Activated naive CD8-positive, alpha-beta T cell treated with anti-CD3 and anti-CD28 coated beads for 36 hours (primary cell): ENCODE measurements at places on chromosomes 5 and 9. TPM values are rescaled to one million over a fixed set of nuclear protein-coding genes. Genes with fewer than 3 reads are reported as not detected.
A peak's percentile ranks its signal among the peaks of the same experiment; 100 is the strongest.

The SCGB3A1 gene
- 1.1 TPM for total RNA-seq

The IFNK gene
- not detected for total RNA-seq

The PCDHGA12 gene
- not detected for total RNA-seq

The C7 gene
- total RNA-seq: not detected

The ANGPTL2 gene
- not detected for total RNA-seq

The LCN9 gene
- not detected for total RNA-seq

The WWC1 gene
- 1.5 TPM for total RNA-seq

GRCh38 chr9:78235256-78235761 lies 566 bp upstream of the CEP78 start:
- peak overlapping the region; percentile 91 for H3K27ac ChIP-seq
- no peak for DNase-seq
- no peaks in the 10 kb centered on the region for H3K27me3 ChIP-seq
- peak overlapping the region; percentile 94 for H3K4me3 ChIP-seq
- peaks cover 23% of the 10 kb centered on the region for H3K4me1 ChIP-seq

GRCh38 chr5:159899067-159900049 lies 16.9 kb upstream of the ADRA1B start:
- H3K27me3 ChIP-seq: peaks cover 46% of the 10 kb centered on the region
- H3K4me3 ChIP-seq: no peak overlapping the region
- H3K36me3 ChIP-seq: no peaks in the 10 kb centered on the region
- DNase-seq: no peak

DNA sequence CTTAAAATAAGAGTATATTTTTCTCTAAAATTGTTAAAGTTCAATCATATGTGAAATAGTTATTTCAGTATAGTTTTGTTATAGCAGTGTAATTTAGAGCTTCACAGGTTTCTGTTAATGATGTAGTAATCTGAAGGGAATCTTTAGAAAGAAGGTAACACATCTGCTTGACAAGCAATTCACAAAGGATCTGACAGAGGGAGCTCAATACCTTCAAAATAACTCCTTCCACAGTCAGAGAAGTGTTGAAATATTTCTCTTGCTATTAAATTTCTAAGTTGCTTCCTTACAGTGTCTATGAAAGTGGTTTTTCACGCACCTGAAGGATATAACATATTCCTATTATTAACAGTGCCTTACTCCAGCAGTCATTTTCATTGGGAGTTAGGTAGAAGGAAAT lies 44.9 kb downstream of the SLC25A51 start:
- no peaks in the 10 kb centered on the region for H3K27me3 ChIP-seq
- H3K4me1 ChIP-seq: no peaks in the 10 kb centered on the region
- peaks cover 9% of the 10 kb centered on the region for H3K36me3 ChIP-seq
- no peak overlapping the region for H3K27ac ChIP-seq

GRCh38 chr5:143051244-143052058 lies 281.3 kb downstream of the ARHGAP26 start:
- peaks cover 70% of the 10 kb centered on the region for H3K4me1 ChIP-seq
- H3K27me3 ChIP-seq: no peaks in the 10 kb centered on the region
- peaks cover 41% of the 10 kb centered on the region for H3K36me3 ChIP-seq
- peak overlapping the region; percentile 13 for H3K27ac ChIP-seq
- DNase-seq: no peak

DNA sequence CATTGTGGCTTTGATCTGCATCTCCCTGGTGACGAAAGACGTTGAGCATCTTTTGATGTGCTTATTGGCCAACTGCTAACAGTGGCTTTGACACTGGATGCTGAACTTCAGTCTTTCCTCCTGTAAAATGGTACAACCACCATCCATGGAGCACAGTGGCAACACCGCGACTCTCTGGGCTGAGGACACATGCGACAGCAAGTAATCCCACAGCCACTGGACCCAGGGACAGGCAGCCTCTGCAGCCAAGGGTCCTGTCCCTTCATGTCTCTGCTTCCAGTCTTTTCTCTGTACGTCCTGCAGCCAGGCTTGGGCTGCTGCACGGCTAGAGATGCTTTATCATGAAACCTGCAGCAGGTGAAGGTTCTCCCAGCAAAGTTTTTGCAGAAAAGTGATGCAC lies 83.5 kb downstream of the DAP start:
- H3K27me3 ChIP-seq: no peaks in the 10 kb centered on the region
- H3K4me1 ChIP-seq: no peaks in the 10 kb centered on the region
- no peak overlapping the region for H3K4me3 ChIP-seq

DNA sequence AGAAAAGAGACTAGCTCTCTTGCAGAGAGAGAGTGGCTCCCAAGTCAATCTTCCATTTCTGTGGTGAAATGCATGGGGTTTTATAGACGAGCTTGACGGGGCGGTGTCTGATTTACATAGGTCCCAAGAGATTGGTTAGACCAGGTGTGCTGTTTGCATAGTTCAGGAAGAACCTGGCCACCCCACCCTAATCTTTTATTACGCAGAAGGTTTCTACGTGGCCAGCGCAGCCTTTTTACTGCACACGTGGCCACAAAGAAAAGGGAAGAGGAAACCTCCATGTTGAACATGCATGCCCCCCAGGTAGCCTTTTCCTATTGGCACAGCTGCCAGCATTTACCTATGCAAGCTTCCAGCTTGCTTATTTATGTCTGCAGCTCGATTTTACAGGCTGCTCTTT lies 92.1 kb downstream of the CAVIN4 start:
- DNase-seq: no peak
- H3K36me3 ChIP-seq: no peaks in the 10 kb centered on the region
- no peak overlapping the region for H3K4me3 ChIP-seq
- peaks cover 23% of the 10 kb centered on the region for H3K27me3 ChIP-seq
- H3K27ac ChIP-seq: peak overlapping the region; percentile 5

- peaks cover 31% of the 10 kb centered on the region for H3K4me1 ChIP-seq
- H3K27ac ChIP-seq: peak overlapping the region; percentile 83
- peaks cover 33% of the 10 kb centered on the region for H3K36me3 ChIP-seq
- H3K27me3 ChIP-seq: no peaks in the 10 kb centered on the region
- no peak overlapping the region for H3K4me3 ChIP-seq
- DNase-seq: no peak
Measured at GRCh38 chr5:133957080-133957479, 11.3 kb downstream of the C5orf15 start.

GRCh38 chr5:137890845-137891244 lies 1.6 kb downstream of the PKD2L2 start:
- H3K4me1 ChIP-seq: peaks cover 17% of the 10 kb centered on the region
- no peak for DNase-seq
- no peak overlapping the region for H3K27ac ChIP-seq
- H3K36me3 ChIP-seq: peaks cover 4% of the 10 kb centered on the region
- no peak overlapping the region for H3K4me3 ChIP-seq

DNA sequence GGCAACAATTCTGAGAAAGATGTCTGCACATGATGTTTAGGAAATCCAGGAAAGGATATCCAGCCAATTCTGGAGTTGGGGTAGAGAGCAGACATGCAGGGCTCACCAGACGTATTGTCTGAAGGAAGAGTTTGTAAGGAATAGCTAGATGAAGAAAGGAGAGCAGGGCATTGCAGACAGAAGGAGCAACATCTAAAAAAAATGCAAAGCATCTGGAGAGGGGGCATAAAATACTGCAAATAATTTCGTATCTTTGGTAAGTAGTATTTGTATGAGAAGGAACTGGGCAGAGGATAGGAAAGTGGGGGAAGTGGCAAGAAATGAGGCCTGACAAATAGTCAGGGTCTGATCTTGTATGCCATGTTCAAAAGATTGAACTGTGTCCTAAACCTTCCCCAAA lies 74.8 kb downstream of the MACIR start:
- no peak for DNase-seq
- H3K36me3 ChIP-seq: no peaks in the 10 kb centered on the region
- H3K27me3 ChIP-seq: peaks cover 7% of the 10 kb centered on the region
- no peak overlapping the region for H3K27ac ChIP-seq
- H3K4me3 ChIP-seq: no peak overlapping the region
- no peaks in the 10 kb centered on the region for H3K4me1 ChIP-seq

DNA sequence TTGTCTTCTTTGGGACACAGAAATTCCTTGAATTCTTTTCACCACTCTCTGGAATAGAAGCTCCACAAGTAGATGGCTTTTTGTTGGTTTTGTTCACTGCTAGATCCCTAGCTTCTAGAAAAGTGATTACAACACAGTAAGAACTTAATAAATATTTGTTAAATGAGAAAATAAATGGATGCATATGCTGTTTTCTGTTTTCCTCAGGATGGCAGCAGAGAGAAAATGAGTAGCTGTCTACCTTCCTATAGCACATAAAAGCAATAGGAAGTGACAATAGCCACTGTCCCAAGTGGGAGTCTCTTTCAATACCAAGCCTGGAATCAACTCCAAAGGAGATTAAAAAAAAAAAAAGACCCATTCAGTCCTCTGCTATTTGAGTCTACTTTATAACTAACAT lies 100.6 kb upstream of the NREP start:
- peaks cover 5% of the 10 kb centered on the region for H3K27me3 ChIP-seq
- no peak for DNase-seq
- H3K4me3 ChIP-seq: no peak overlapping the region
- no peak overlapping the region for H3K27ac ChIP-seq

GRCh38 chr5:125409234-125409860 lies 662.9 kb upstream of the ZNF608 start:
- no peaks in the 10 kb centered on the region for H3K36me3 ChIP-seq
- H3K27me3 ChIP-seq: no peaks in the 10 kb centered on the region
- no peak for DNase-seq
- no peak overlapping the region for H3K27ac ChIP-seq

- no peaks in the 10 kb centered on the region for H3K36me3 ChIP-seq
- no peak overlapping the region for H3K27ac ChIP-seq
- H3K4me1 ChIP-seq: no peaks in the 10 kb centered on the region
- H3K4me3 ChIP-seq: no peak overlapping the region
- H3K27me3 ChIP-seq: no peaks in the 10 kb centered on the region
Measured at GRCh38 chr5:174271316-174271715, 225.8 kb downstream of the NSG2 start.

DNA sequence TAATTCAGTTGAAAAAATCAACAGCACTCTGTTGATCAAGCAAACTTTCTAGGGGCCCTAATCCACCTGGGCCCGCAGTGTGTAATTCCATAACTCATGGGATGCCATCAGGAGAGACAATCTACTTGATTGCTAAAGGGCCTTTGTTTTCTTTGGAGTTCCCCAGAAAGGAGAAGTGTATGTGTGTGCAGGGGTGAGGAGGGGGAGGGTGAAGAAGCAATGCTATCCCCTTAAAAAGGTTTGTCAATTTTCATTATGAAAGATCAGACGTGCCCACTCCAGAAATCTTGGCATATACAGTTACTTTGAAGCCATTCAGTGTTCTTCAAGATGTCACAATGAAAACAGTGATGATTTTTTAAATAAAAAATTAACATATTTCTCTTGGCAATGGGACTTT lies 6.2 kb downstream of the PARP8 start:
- H3K27me3 ChIP-seq: no peaks in the 10 kb centered on the region
- no peak for DNase-seq
- H3K4me1 ChIP-seq: peaks cover 61% of the 10 kb centered on the region
- H3K27ac ChIP-seq: no peak overlapping the region
- H3K36me3 ChIP-seq: peaks cover 26% of the 10 kb centered on the region

GRCh38 chr5:147044572-147045273 lies 166.2 kb upstream of the PPP2R2B start:
- H3K27ac ChIP-seq: no peak overlapping the region
- peaks cover 2% of the 10 kb centered on the region for H3K27me3 ChIP-seq
- no peak for DNase-seq
- no peak overlapping the region for H3K4me3 ChIP-seq
- H3K4me1 ChIP-seq: no peaks in the 10 kb centered on the region

GRCh38 chr5:142590451-142591231 lies 95.2 kb downstream of the FGF1 start:
- H3K36me3 ChIP-seq: no peaks in the 10 kb centered on the region
- no peak for DNase-seq
- no peak overlapping the region for H3K4me3 ChIP-seq
- peaks cover 26% of the 10 kb centered on the region for H3K27me3 ChIP-seq
- no peaks in the 10 kb centered on the region for H3K4me1 ChIP-seq

DNA sequence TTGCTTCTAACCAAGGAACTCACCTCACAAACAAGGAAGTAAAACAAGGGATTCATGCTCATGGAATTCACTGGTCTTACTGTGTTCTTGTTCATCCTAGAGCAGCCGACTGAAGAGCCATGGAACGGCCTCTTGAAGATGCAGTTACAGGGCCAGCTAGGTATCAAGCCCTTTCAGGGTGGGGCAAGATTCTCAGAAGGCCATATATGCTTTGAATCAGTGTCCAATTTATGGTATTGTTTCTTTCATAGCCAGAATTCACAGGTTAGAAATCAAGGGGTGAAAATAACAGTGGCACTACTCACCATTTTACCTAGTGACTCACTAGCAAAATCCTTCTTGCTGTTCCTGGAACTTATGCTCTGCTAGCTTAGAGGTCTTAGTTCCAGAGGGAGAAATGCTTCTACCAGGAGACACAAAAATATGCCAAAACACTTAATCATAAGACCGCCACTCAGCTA lies 159.5 kb upstream of the CDH10 start:
- H3K27ac ChIP-seq: no peak overlapping the region
- DNase-seq: no peak
- H3K4me1 ChIP-seq: no peaks in the 10 kb centered on the region
- H3K27me3 ChIP-seq: no peaks in the 10 kb centered on the region

GRCh38 chr5:134937526-134937925 lies 30.2 kb upstream of the CATSPER3 start:
- H3K27me3 ChIP-seq: no peaks in the 10 kb centered on the region
- no peak for DNase-seq
- H3K4me3 ChIP-seq: no peak overlapping the region
- H3K27ac ChIP-seq: no peak overlapping the region
- peaks cover 4% of the 10 kb centered on the region for H3K36me3 ChIP-seq
- H3K4me1 ChIP-seq: no peaks in the 10 kb centered on the region

GRCh38 chr9:116464987-116465571 lies 222.0 kb upstream of the TRIM32 start:
- H3K27ac ChIP-seq: no peak overlapping the region
- no peaks in the 10 kb centered on the region for H3K4me1 ChIP-seq
- no peak for DNase-seq
- no peak overlapping the region for H3K4me3 ChIP-seq
- peaks cover 4% of the 10 kb centered on the region for H3K36me3 ChIP-seq
- no peaks in the 10 kb centered on the region for H3K27me3 ChIP-seq

GRCh38 chr5:163586531-163586956 lies 81.1 kb downstream of the MAT2B start:
- H3K4me3 ChIP-seq: no peak overlapping the region
- no peak overlapping the region for H3K27ac ChIP-seq
- H3K27me3 ChIP-seq: peaks cover 4% of the 10 kb centered on the region
- no peak for DNase-seq
- no peaks in the 10 kb centered on the region for H3K36me3 ChIP-seq

- peaks cover 14% of the 10 kb centered on the region for H3K4me1 ChIP-seq
- H3K27me3 ChIP-seq: no peaks in the 10 kb centered on the region
- H3K27ac ChIP-seq: no peak overlapping the region
- no peak for DNase-seq
Measured at GRCh38 chr5:149792540-149793255, 62.6 kb downstream of the PPARGC1B start.
